Placental pericyte (primary cell): ENCODE measurements at places on chromosomes 6 and 20. TPM values are rescaled to one million over a fixed set of nuclear protein-coding genes. Genes with fewer than 3 reads are reported as not detected.

The EPHA7 gene
- total RNA-seq: under 0.01 and 1.9 TPM in 2 replicates

The WFDC12 gene
- total RNA-seq: not detected in 2 replicates

The FAM83C gene
- total RNA-seq: not detected in 2 replicates

The BMP7 gene
- not detected in 2 replicates for total RNA-seq

The GPSM3 gene
- total RNA-seq: 5.5 and 10.9 TPM in 2 replicates

The CDK5RAP1 gene
- total RNA-seq: 23.9 and 27.8 TPM in 2 replicates

The DEFB128 gene
- total RNA-seq: not detected in 2 replicates

The HTR1E gene
- not detected in 2 replicates for total RNA-seq

The PLCB4 gene
- total RNA-seq: 2.2 and 5.0 TPM in 2 replicates

The CAGE1 gene
- 0.14 and 0.22 TPM in 2 replicates for total RNA-seq

The CDSN gene
- total RNA-seq: 0.14 TPM in 1 of 2 replicates, not detected in the other

The ABRACL gene
- 19.7 and 31.6 TPM in 2 replicates for total RNA-seq

The TREM2 gene
- total RNA-seq: 0.22 TPM in 1 of 2 replicates, not detected in the other

The POPDC3 gene
- total RNA-seq: 2.0 and 14.0 TPM in 2 replicates

The PAK5 gene
- not detected in 2 replicates for total RNA-seq

The ARFRP1 gene
- 43.4 and 45.5 TPM in 2 replicates for total RNA-seq

The PROKR2 gene
- not detected in 2 replicates for total RNA-seq

The OPN5 gene
- not detected in 2 replicates for total RNA-seq

The PTCRA gene
- not detected in 2 replicates for total RNA-seq

The GPLD1 gene
- 0.14 and 0.22 TPM in 2 replicates for total RNA-seq

The SLC17A9 gene
- total RNA-seq: 24.1 and 40.4 TPM in 2 replicates

The ASIP gene
- not detected in 2 replicates for total RNA-seq

The CPXM1 gene
- total RNA-seq: 0.72 and 1.5 TPM in 2 replicates

The LBP gene
- not detected in 2 replicates for total RNA-seq

The NR2E1 gene
- not detected in 2 replicates for total RNA-seq
